Caki2 (cell line): ENCODE measurements at places on chromosomes 7 and 10.

- no peak for DNase-seq
Observed at GRCh38 chr10:127983344-127984100, 76.6 kb downstream of the PTPRE start.

GRCh38 chr7:5207131-5207530, 17.1 kb downstream of the WIPI2 start:
- DNase-seq: no peak

DNA sequence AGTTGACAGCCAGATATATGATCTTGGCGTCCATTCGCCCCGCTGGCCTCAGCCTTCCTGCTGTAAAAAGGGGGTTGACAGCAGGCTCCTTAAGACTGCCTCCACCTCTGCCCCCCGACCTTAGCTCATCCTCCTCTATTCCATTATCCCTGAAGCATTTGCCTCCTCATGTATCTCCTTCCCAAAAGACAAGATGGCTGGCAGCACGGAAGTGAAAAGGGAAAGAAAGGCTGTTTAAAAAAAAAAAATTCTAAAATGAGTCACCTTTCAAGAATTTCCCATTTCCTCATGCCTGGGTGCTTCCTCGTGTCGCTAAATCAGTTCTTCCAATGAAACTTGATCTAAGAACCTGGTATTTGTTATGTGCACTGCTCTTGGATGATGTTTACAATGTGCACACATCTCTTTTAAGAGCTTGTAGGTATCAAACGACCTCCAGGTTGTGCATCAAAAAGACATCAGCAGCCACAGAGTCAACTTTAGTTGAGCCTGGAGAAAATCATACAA, 1.7 kb downstream of the SCRN1 start:
- DNase-seq: peak; percentile 84

GRCh38 chr7:23020742-23021401, 6.9 kb upstream of the HYCC1 start:
- no peak for DNase-seq

DNA sequence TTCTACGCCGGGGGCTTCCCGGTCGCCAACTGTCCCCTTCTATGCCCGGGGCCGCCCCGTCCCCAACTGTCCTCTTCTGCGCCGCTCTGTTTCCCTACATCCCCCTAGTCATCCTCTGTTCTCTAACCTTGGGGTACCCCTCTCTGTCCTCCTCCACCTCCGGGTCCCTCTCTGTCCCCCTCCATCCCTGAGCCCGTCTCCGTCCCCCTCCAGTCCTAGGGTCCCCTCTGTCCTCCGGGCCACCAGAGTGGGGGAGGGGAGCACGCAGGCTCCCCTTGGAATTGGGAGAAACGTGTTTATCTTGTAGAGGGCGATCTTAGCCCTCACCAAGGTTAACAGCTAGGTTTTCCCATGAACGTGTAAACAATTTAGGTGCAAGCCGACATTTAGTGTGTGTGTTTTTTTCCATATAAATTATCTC, 852 bp upstream of the KLF6 start:
- peak; percentile 56 for DNase-seq

- DNase-seq: peak; percentile 43
Observed at GRCh38 chr10:79487296-79488194, 24.8 kb upstream of the EIF5AL1 start.

DNA sequence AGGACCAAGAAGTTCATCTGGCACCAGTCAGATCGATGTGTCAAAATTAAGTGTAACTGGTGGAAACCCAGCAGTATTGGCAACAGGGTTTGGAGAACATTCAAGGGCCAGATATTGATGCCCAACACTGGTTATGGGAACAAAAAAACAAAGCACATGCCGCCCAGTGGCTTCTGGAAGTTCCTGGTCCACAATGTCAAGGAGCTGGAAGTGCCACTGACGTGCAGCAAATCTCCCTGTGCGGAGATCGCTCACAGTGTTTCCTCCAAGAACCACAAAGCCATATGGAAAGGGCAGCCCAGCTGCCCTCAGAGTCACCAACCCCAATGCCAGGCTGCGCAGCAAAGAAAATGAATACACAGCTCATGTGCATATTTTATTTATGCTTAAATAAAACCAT, 10.1 kb upstream of the C7orf33 start:
- no peak for DNase-seq

GRCh38 chr10:35572583-35572982, 32.6 kb upstream of the GJD4 start:
- DNase-seq: no peak

DNA sequence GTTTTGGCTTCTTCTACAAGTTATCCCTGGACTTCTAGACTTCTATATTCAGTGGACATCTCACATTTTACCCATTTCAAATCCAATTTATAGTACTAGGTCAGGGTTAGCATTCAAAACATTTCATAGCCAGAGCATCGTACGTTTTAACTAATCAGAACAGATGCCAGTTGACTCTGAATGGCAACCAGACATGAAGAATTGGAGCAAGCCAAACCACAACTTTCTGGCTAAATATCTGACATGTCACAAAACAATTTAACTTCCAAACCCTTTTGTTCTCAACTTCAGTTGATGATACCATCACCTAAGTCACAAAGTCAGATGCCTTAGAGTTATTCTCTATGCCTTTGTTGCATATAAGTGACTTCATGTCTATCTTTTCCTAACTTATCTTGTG, 1105.7 kb downstream of the XPNPEP1 start:
- no peak for DNase-seq

DNA sequence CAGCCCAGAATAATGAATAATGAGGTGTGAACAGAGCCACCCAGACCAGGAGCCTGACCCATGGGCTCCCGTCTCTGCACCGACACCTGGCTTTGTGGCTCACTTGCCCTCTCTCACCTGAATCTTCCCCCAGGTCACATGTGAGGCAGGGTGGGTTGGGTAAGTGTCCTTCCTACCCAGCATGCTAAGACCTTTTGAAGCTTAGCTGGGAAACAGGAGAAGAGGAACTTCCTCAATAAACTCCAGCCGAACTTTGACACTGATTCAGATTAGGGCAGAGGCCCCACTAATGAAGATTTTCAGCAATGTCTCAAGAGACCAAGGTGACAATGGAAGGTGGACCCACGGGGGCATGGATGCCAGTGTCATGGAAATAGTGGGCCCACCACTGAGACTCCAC, 46.6 kb upstream of the AQP1 start:
- no peak for DNase-seq

GRCh38 chr7:46554688-46555422, 633.8 kb upstream of the IGFBP3 start:
- peak; percentile 28 for DNase-seq

DNA sequence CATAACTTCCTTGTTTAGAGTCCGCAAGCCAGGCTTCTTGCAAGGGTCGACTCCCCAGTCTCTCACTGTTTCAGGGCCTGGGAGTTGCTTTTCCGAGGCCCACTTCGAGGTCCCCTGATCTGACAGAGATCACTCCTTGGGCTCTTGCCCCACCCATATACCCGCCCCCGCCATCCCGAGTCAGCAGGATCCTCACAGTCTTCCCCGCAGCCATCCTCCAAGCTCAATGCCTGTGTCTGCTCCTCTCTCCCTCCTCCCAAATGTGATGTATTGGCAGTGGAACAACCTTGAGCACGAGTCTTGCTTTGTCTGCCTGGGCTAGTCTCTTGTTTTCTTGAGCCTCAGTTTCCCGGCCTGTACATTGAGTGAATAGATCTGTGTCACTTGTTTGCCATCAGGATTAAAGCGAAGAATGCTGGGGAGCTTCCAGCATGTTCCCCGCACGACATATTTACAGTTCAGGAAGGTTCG, 2.4 kb upstream of the HMX2 start:
- DNase-seq: no peak

DNA sequence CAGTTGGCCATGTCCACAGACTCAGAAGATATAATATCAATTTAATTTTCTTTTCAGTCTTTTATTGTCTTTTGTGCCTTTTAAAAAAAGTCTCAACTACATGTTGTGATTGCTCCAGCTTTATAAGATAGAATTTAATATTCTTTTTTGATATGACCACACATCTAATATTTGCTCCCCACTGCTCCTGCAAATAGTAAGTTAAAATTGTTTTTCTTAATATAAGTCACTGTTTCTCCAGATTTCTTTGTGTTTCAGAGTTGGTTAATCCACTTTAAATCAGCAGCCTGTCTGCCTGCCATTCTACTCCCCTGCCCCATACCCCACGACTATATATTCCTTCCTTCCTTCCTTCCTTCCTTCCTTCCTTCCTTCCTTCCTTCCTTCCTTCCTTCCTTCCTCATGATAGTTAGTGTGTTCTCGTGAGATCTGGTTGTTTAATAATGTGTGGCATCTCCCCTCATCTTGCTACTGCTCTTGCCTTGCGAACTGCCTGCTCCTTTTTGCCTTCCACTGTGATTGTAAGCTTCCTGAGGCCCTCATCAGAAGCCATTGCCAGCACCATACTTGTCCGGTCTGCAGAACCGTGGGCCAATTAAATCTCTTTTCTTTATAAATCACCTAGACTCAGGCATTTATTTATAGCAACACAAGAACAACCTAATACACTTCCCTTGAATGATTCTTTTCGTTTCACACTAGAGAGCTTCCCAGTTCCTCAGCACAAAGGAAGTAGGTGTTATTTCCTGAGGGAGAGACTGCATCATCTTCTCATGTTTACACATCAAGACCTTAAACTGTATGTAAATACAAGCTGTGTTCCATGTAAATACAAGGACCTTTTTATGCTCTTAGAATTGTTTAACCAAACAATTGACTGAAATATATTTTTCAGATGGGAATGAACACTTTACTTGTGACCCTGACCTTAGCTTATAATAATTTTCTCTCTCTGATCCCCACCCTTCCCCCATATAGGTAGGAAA, 24.5 kb downstream of the TAS2R16 start:
- DNase-seq: no peak

DNA sequence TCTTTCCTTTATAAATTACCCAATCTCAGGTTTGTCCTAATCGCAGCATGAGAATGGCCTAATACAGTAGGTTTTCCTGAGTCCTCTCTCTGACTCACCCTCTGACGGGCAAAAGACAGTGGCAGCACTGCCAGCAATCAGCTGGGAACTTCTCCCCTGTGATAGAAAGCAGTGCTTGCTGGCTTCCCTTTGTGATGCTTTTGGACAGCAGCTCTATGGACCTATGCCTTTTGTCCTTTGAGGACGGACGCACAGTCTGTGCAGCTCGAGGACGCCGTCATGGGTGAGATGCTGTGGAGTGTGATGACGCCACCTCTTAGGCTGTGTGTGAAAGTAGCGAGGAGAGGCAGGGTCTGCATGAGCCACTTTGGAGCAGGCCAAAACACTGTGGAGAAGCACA, 68.8 kb downstream of the KIAA1217 start:
- DNase-seq: no peak

DNA sequence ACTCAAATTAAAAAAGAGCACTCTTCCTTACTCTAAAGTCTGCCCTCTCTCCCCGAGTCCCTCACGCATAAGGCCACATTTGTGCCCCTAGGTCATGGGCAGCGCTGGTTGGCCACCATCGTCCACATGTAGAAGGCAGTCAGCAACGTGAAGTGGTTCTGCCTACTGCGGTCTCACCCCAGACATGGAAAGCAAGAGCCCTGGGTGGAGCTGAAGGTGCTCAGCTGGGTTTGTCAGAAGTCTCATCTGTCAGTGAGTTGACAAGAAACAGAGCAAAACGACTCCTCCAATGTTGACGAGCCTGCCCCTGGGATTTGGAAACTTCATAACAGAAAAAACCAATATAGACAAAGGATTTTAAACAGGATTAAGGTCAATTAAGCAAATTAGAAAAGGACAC, 192.3 kb upstream of the PRSS58 start:
- no peak for DNase-seq

DNA sequence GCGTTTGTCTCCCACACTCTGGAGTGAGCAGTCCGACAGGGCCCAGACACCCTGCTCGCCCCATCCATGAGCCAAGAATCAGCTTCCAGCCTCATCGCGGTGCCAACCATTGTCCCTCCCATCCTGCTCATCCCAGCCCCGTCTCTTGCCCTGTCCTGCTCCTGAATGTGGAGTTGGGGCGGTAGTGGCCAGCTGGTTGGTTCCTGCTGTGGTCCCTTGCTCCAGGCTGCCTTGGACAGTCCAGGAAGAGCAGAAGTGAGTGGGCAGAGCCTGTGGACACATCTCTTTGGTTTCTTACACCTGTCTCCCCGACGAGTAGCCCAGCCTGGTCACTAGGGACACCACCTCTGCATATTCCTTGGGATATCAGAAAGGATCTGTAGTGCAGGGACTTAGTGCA, 63.9 kb downstream of the CDH23 start:
- no peak for DNase-seq

- no peak for DNase-seq
Observed at GRCh38 chr7:36925691-36926090, 201.4 kb upstream of the AOAH start.

- no peak for DNase-seq
Observed at GRCh38 chr10:70843776-70844489, 28.2 kb downstream of the SGPL1 start.

DNA sequence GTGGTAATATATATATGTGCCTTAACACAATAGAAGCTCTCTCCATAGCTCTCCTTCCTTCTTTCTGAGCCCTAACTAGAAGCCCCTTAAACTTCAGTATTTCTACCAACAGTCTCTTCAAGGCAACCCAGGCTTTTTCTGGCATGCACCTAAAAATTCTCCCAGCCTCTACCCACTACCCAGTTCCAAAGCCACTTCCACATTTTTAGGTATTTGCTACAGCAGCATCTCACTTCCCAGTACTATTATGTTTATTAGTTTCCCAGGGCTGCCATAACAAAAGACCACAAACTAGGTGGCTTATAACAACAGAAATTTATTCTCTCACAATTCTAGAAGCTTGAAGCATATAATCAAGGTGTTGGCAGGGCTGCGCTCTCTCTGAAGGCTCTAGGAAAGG, 15.7 kb upstream of the TNKS2 start:
- no peak for DNase-seq

GRCh38 chr7:80334196-80334595, 177.7 kb downstream of the GNAT3 start:
- DNase-seq: no peak

GRCh38 chr7:58316-58715, 134.1 kb upstream of the FAM20C start:
- no peak for DNase-seq

DNA sequence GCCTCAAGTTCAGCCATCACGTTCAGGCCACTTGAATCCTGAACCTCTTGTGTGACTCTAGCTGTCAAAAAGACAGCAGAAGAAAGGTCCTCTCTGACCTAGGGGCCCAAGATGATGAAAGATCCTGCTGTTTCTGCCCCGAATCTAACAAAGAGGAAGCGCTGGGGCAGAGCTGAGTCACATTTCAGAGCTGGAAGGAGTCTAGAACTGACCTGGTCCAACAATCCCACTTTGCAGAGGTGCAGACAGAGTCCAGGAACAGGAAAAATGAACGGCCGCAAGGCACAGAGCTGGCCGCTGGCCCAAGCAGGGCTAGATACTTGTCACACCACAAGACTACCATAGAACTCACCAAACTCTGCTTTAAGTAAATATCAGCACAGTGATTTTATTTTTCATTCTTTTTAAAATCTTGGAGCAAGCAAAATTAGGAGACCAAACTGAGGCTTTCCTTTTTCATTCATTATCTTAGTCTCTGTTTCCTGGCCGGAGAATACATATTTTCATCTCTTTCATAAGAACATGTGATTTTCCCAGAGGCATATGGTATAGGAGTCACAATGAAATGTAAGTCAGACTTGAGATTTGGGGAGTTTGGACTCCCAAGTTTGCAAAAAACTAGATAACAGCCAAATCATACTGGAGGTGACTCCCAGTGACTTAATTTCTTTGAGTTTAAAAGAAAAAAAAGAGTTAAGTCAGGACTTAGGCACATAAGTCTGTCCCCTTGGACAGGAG, 52.8 kb downstream of the CHST15 start:
- no peak for DNase-seq

- DNase-seq: peak; percentile 74
Observed at GRCh38 chr10:126294451-126294850, 93.8 kb downstream of the ADAM12 start.

GRCh38 chr7:105444342-105444987, 55.7 kb upstream of the SRPK2 start:
- no peak for DNase-seq

GRCh38 chr10:90417476-90418210, 440.2 kb downstream of the HTR7 start:
- peak; percentile 88 for DNase-seq
